Activated T-cell treated with anti-CD3 and anti-CD28 coated beads, Interleukin-2, amount 50 U/mL, for 48 hours (primary cell): ENCODE measurements at places on chromosomes 16 and 17.

DNA sequence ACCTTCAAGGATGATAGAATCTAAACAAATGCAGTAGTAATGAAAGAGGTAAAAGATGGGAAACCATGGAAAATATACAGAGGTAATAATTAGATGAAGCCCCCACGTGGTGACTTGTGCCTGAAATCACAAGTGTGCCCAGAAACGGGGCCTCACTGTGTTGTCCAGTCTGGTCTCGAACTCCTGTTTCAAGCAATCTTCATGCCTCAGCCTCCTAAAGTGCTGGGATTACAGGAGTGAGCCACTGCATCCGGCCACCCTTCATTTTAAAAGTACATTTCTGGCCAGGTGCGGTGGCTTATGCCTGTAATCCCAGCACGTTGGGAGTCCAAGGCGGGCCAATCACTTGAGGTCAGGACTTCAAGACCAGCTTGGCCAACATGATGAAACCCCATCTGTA is 14.2 kb upstream of the PRR14 start:
- DNase-seq, result no peak

DNA sequence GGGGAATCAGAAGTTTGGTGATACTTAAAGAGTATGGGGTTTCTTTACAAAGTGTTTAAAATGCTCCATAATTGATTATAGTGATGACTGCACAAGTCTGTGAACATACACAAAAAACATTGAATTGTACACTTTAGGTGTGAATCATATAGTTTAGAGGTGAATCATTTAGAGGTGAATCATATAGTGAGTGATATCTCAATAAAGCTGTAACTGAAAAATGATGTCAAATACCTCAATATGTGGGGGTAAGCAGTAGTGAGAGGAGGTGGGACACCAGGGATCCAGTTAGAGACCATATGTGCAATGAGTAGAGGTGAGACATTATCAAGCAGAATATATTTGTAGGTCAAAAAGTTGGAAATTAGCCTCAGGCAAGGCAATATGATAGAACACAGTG is 264.5 kb downstream of the PMP22 start:
- DNase-seq, result no peak

GRCh38 chr16:9275377-9275776 is 183.9 kb downstream of the HAPSTR1 start:
- DNase-seq, result no peak

GRCh38 chr16:203246-203645 is 23.0 kb downstream of the HBQ1 start:
- no peak for DNase-seq

DNA sequence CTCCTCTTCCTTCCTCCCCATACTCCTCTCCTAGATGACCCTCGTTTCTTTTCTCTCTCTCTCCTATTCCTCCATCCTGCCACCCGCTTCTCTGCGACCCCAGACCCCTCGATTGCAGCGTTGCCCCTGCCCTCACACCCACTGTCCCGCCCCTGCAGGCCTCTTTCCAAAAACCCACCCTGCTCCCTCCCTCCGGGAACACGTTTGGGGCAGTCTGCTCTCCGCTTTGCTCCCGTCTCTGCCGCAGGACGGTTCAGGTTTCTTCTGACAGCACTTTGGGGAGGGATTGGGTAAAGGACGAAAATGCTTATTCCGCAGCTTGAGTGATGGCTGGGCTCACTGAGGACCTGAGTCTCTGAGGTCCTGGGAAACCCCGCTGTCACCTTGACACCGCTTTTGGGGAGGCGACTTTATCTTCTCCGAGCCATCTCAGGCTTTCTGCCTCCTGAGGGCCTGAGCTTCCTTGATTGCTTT is 690 bp downstream of the NDE1 start:
- peak; percentile 64 for DNase-seq

DNA sequence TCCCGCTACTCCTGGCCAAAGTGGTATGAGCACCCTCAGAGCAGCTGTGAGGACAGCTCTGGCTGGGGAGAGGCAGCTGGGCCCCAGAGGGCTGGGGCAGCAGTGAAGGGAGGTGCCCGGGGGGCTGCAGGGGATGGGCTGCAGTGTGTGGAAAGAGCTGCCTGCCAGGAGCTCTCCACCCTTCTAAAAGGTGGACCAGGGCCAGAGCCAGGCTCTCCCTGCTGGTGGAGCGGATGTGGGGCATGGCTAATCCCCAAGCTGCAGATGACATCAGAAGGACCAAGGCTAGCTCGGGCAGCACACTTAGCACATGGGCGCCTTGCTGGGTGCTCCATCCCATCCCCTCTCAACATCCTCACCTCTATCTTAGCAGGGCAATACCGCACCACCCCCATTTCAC is 103.1 kb downstream of the SDK2 start:
- no peak for DNase-seq

DNA sequence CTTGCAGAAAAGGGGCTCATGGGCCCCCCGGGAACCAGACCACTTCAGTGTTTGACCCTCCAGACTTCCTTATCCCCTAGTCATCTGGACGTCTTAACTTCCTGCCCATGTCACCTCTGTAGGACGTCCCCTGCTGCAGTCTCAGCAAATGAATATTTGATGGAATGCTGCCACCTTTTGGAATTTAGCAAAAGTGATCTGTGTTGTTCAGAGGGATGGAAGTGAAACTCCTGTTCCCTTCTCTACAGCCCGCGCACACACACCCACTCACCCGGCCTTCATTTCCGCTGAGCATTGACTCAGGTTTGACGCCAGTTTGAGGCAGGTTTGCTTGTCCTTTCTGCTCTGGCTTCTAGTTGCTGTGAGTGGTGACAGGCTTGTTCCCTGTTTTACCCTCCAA is 507.2 kb upstream of the EEF2KMT start:
- DNase-seq, result no peak

DNA sequence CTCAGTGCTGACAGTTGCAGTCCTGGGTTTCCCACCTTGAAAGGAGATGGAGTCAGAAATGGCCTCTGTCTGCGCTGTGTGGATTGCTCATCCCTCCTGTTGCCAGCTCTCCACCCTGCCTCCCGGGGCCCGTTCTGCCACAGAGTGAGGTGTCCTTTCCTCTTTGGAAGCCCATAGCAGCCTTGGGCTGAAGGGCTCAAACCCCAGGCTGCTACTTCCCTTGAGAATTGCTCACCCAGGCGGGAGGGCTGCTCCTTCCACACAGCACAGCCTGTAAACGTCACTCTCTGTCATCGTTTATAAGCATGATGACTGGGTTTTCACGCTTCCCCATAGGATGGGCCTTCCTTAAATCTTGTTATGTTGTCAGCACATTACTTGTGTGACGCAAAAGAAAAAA is 62.7 kb downstream of the FOXK2 start:
- DNase-seq, result no peak

DNA sequence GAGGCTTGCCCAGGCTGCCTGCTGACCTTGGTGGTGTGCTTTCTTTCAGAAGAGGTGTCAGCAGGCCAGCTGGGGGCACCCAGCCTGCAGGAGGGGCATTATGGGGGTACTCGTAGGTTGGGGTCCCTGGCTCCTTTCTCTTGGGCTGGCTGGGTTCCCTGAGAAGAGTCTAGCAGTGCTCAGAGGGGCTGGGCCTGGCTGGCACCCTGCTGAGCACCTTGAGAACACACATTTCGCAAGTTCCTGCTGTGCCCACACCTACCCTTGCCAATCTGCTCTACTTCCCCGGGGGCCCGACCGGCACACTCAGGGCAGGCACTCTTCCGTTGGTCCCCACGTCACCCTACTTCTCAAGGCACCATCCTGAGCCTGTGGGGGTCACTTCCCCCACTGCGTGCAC is 5.1 kb downstream of the CEMP1 start:
- DNase-seq, result no peak
